ENCODE measurements at places on chromosomes 7 and 10.

- DNase-seq = no peak
Observed at GRCh38 chr10:131727560-131727959, 173.2 kb upstream of the PPP2R2D start.

- no peak for DNase-seq
Observed at GRCh38 chr10:101028446-101029337, 2.2 kb downstream of the PDZD7 start.

DNA sequence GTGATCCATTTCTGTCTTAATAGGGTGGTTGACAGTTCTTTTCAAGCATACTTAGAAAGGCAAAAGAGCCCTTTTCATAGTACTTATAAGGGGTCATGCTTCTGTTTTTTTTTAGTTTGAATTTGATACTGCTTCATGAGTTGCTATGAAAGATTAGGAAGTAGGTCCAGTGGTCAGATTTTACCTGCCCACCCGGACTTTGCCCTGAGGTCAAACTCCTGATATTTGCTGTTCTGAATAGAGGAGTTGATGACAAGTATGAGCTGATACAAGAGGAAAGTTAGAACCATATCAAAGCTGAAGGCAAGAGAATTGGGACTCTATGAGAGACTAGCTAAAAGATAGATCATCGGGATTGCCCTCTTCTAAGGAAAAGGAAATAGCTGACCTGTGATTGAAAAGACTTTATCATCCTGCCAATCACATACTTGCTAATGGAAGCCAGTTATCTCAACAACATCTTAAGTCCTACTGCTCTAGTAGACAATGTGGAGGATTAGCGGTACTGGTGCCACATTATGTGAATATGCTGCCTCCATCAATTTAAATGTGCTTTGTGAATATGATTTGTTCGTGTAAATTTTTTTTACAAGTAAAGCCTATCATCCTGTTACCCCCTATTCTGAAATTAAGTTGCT is 37.5 kb upstream of the CYP26C1 start:
- no peak for DNase-seq

DNA sequence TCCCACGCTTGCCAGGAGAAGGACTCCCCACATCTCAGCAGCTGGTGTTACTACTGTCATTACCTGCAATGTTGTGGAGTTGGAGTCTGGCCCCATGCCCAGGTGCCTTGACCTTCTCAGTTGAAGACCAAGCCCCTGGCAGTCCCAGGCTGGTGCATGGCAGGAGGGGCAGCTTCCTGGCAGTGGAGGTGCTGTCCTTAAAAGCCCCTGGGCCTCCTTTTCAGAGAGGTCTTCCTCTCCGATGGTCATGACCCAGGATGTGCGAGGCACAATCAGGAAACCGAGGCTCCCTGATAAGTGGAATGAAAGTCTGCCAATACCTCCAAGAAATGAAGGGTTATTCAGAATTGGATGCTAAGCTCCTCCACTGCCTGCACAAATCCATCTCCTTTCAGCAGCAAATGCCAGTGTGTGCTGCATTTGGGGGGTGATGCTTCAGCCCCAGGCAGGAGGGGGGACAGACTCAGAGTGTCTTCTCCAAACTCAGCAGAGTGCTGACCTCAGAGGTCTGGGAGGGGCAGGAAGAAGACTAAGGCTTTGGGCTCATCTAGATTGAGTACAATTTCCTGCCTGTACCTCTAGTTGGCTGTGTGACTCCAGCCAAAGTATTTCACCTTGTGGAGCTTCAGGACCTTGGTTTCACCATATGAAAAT is 97.0 kb upstream of the DDC start:
- no peak for DNase-seq

DNA sequence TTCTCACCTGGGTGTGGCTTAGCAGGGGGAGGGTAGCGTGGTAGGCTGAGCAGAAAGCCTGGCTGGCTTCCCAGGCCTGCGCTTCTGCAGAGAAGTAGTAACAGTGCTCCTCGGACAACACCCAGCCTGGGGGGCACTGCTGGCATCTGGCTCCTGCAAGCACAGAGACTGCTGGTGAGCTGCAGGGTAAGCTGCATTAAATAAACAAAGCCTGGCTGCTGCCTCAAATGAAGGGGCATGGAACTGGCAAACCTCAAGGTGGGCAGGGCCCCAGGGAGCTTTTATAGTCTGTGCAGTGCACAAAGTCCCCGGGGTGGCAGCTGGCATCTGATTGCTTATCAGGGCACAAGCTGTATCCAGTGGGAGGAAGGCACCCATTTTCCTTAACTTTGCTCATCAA is 3.9 kb downstream of the KLRG2 start:
- no peak for DNase-seq

GRCh38 chr10:93751832-93752231 is 5.9 kb upstream of the LGI1 start:
- DNase-seq = no peak

- no peak for DNase-seq
Observed at GRCh38 chr7:159310457-159311171, 165.9 kb upstream of the VIPR2 start.
